Hematopoietic multipotent progenitor cell (in vitro differentiated cells): ENCODE measurements at places on chromosomes 16 and 17. TPM values are rescaled to one million over a fixed set of nuclear protein-coding genes. Genes with fewer than 3 reads are reported as not detected.

Gene CACNG1
- total RNA-seq = not detected

Gene SGCA
- not detected for total RNA-seq

Gene CLDN7
- total RNA-seq = 9.7 TPM

Gene CETP
- 2.2 TPM for total RNA-seq

Gene C17orf107
- total RNA-seq = 18.3 TPM

Gene AIPL1
- total RNA-seq = not detected

Gene CMIP
- 45.2 TPM for total RNA-seq

Gene TAT
- total RNA-seq = not detected

Gene HS3ST3A1
- 2.4 TPM for total RNA-seq
